ENCODE measurements at places on chromosomes 16 and 17. TPM values are rescaled to one million over a fixed set of nuclear protein-coding genes. Genes with fewer than 3 reads are reported as not detected.

DNA sequence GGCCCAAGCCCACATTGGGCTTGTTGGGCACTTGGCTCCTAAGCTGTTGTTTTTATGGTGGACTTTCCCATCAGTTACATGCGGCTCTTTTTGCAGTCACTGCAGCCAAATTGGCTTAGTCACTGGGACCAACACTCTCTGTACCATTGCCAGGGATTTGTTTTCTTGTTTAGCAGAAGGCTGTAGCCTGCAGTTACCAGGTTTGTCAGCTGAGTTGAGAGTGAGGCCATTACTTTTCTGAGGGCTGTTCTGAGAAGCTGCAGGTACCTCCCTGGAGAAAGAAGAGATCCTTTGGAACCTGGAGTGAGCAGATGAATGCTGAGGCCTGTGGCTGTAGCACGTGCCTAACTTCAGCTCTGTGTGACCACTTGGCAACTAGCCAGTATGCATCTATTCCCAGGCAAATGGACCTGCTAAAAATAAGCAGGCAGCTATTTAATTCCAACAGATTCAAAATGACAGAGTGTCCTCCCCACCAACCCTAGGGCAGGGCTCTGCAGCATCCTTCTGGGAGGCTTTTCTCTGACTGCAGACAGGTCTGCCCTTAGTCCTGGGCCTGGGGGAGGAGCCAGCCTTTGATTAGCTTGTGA, 12.9 kb downstream of the AKAP1 start:
- H3K4me1 ChIP-seq, result peaks cover 9% of the 10 kb centered on the region
- H3K27ac ChIP-seq, result peak overlapping the region; percentile 99
- H3K4me3 ChIP-seq, result no peak overlapping the region
- no peaks in the 10 kb centered on the region for H3K27me3 ChIP-seq
- no peaks in the 10 kb centered on the region for H3K36me3 ChIP-seq
- peak; percentile 62 for DNase-seq

GRCh38 chr16:47084198-47084597, 59.5 kb downstream of the NETO2 start:
- no peak overlapping the region for H3K27ac ChIP-seq
- H3K4me3 ChIP-seq, result no peak overlapping the region
- no peaks in the 10 kb centered on the region for H3K4me1 ChIP-seq
- no peak for DNase-seq
- no peaks in the 10 kb centered on the region for H3K36me3 ChIP-seq

- H3K27me3 ChIP-seq, result no peaks in the 10 kb centered on the region
- H3K36me3 ChIP-seq, result no peaks in the 10 kb centered on the region
- H3K4me3 ChIP-seq, result no peak overlapping the region
Observed at GRCh38 chr17:54307351-54307750, 484.6 kb downstream of the KIF2B start.

DNA sequence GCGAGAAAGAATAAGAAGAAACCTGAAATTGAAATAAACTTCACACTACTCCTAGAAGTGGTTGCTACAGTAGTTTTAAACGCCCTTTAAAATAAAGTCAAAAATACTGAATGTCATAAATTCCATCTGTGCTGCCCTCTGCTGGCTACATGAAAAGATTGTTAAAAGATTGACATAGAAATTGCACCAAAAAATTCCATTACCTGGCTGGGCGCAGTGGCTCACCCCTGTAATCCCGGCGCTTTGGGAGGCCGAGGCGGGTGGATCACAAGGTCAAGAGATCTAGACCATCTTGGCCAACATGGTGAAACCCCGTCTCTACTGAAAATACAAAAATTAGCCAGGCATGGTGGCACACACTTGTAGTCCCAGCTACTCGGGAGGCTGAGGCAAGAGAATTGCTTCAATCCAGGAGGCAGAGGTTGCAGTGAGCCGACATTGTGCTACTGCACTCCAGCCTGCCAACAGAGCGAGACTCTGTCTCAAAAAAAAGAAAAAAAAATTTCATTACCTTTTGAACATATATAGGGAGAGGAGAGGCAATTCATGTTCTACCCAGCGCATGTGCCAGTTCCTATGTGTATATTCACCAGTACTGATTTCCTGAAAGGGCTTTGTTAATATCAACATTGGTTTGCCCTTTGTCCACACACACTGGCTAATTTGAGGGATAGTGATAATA, 36.5 kb downstream of the CYTH1 start:
- no peaks in the 10 kb centered on the region for H3K4me1 ChIP-seq
- no peaks in the 10 kb centered on the region for H3K36me3 ChIP-seq
- no peak for DNase-seq
- H3K4me3 ChIP-seq, result no peak overlapping the region
- H3K27ac ChIP-seq, result no peak overlapping the region

GRCh38 chr16:20236579-20237289, 90.6 kb downstream of the GP2 start:
- H3K4me3 ChIP-seq, result no peak overlapping the region
- no peak for DNase-seq
- no peaks in the 10 kb centered on the region for H3K36me3 ChIP-seq
- H3K4me1 ChIP-seq, result no peaks in the 10 kb centered on the region
- H3K27me3 ChIP-seq, result no peaks in the 10 kb centered on the region

- DNase-seq, result no peak
- no peaks in the 10 kb centered on the region for H3K36me3 ChIP-seq
- H3K27ac ChIP-seq, result no peak overlapping the region
- no peaks in the 10 kb centered on the region for H3K27me3 ChIP-seq
- H3K4me1 ChIP-seq, result no peaks in the 10 kb centered on the region
- no peak overlapping the region for H3K4me3 ChIP-seq
Observed at GRCh38 chr17:72406498-72406897, 285.7 kb downstream of the SOX9 start.

- no peak overlapping the region for H3K27ac ChIP-seq
- no peaks in the 10 kb centered on the region for H3K27me3 ChIP-seq
- no peaks in the 10 kb centered on the region for H3K36me3 ChIP-seq
- no peak overlapping the region for H3K4me3 ChIP-seq
- no peaks in the 10 kb centered on the region for H3K4me1 ChIP-seq
Observed at GRCh38 chr17:74744714-74745547, 3.5 kb upstream of the NHERF1 start.

DNA sequence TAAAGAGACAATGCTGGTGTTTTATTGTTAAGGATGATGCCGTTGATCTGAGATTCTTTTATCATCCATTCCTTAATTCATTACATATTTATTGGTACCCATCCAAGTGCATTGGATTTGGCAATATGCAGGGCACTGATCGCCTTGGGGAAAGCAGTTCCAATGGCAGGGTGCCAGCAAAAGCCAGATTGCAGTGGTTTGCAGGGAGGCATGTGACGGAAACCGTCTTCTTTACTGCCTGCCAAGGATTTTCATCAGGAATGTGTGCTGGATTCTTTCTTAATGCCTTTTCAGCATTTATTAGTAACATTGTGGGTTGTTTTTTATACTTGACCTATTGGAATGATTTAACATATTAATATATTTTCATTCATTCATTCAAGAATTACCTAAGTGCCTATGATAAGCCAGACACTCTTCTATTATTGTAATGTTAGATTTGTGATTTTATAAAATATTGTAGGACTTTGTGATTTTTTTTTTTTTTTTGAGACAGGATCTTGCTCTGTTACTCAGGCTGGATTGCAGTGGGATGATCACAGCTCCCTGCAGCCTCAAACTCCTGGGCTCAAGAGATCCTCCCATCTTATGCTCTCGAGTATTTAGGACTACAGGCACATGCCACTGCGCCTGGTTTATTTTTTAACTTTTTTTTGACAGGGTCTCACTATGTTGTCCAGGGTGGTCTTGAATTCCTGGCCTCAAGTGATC, 93.4 kb upstream of the TNRC6A start:
- peak; percentile 85 for DNase-seq
- no peaks in the 10 kb centered on the region for H3K36me3 ChIP-seq
- H3K27me3 ChIP-seq, result no peaks in the 10 kb centered on the region
- H3K4me3 ChIP-seq, result no peak overlapping the region
- H3K4me1 ChIP-seq, result no peaks in the 10 kb centered on the region

DNA sequence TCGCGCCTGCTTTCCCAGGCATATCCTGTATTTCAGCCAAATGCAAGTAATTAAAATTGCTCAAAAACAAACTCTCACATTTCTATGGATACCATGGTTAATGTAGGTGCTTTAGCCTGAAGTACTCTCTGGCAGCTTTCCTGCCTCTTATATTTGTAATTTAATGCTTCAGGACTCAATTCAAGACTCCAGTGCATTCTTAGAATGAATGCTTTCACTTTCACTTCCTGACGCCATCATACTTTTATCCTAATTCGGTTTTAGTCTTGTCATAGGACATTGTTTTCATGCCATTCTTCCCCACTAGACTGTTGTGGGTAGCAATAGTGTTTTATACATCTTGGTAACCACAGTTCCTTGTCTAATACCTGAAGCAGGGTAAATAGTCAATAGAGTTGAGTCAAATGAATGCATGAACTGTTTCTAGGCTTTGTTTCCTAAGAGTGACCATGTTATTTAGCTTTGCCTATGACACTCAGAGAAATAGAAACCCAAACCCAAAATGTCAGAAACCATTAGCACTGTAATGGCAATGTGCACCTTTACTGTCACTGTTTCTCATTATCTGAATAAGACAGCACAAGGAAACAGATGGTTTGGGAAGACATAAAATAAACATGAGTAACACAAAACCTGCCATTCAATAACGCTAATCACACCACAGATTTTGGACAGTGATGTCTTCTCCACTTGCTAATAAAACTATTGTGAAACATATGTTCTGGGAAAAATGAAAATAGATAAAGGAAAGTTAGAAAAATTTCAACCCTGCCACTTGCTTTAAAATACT, 705.5 kb downstream of the CDH11 start:
- peaks cover 3% of the 10 kb centered on the region for H3K4me1 ChIP-seq
- H3K4me3 ChIP-seq, result peak overlapping the region; percentile 36
- H3K27me3 ChIP-seq, result no peaks in the 10 kb centered on the region
- DNase-seq, result no peak

DNA sequence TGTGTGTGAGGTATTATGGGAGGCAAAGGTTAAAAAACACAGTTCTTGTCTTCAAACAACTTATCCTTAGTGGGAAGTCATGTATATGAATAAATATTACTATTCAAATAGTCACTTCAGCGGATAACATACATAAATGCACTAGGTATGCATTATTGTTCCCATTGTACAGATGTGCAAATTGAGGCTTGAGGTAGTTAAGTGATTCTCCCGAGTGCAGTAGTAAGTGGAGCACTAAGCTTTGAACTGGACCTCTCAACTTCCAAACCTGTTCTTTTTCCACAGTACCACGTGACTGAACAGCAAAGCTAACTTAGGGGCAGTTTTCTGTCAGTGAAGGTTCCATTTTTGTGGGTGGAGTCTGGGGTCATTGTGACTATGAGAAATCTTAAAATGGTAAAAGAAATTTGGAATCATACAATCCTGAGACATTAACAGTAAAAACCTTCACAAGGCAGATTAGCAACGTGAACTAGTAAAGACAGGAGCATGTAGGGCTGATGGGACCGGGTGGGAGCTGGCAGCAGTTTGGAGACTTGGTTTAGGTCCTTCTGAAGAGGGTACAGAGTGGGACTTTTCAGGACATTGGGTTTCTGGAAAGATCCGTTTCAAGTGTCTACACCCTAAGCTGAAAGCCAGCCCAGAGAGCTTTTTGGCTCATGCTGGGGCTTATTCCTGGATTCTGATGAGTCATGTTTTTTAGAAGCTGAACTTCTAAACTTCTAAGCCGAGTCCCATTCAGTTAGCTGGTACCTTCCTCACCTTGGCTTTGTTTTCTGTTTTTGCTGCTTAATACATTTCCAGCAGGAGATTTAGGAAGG, 204.9 kb downstream of the PRKCA start:
- H3K4me1 ChIP-seq, result peaks cover 6% of the 10 kb centered on the region
- H3K4me3 ChIP-seq, result no peak overlapping the region
- H3K36me3 ChIP-seq, result no peaks in the 10 kb centered on the region
- DNase-seq, result no peak

DNA sequence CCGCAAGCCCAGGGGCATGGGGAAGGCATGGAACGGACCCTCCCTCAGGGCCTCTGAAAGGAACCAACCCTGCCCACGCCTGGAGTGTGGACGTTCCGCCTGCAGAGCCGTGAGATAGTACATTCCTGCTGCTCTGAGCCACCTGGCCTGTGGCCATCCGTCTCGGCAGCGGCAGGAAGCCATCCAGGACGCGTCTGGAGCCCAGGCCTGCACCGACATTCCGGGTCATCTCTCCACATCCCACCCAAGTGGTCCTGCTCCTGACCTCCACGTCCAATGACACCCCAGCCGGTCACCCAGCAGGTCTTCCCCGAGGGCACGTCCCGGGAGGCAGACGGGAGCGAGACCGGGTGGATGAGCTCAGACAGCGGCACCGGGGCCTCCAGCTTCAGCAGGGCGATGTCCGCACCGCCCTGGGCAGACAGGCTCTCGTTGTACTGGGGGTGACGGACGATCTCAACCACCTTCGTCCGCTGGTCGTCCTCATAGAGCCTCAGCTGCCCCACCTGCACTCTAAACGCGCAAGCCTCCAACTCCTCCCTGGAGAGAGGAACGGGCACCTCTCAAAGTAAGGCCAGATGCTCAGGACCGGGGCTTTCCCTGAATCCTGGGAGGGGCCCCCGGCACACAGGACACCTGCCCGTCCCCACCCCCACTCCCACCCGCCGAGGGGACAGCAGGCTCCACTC, 21.3 kb upstream of the UBE2I start:
- H3K4me1 ChIP-seq, result no peaks in the 10 kb centered on the region
- no peaks in the 10 kb centered on the region for H3K36me3 ChIP-seq
- H3K27ac ChIP-seq, result no peak overlapping the region
- H3K27me3 ChIP-seq, result no peaks in the 10 kb centered on the region

GRCh38 chr16:31202414-31203375, at the start of gene PYCARD:
TSS of gene PYCARD (minus strand) at chr16:31202760. CDS start at chr16:31202690, 70 bp downstream.
- DNase-seq, result peak; percentile 85
- H3K4me3 ChIP-seq, result peak within 1 kb of the TSS; percentile 5
- no peak within 1 kb of the TSS for H3K27ac ChIP-seq
- H3K36me3 ChIP-seq, result no peaks in the 10 kb centered on the region
- H3K27me3 ChIP-seq, result no peaks in the 10 kb centered on the region

GRCh38 chr17:2081564-2081963, 26.7 kb downstream of the HIC1 start:
- no peaks in the 10 kb centered on the region for H3K4me1 ChIP-seq
- no peak overlapping the region for H3K27ac ChIP-seq

Gene KRTAP3-2
- not detected for polyA plus RNA-seq

Gene SCGB1C2
- polyA plus RNA-seq, result not detected

Gene TMEM235
- polyA plus RNA-seq, result not detected

Gene ARL17B
- 6.0 TPM for polyA plus RNA-seq

Gene USB1
- 34.1 TPM for polyA plus RNA-seq

Gene PLCG2
- polyA plus RNA-seq, result 2.5 TPM

Gene OR4D1
- not detected for polyA plus RNA-seq

Gene ABR
- 72.4 TPM for polyA plus RNA-seq

Gene OR3A3
- not detected for polyA plus RNA-seq

Gene SLC16A6
- 0.38 TPM for polyA plus RNA-seq

Gene KRTAP9-2
- not detected for polyA plus RNA-seq

Measured in aorta (tissue), 5 donors.